Motor neuron (in vitro differentiated cells): ENCODE measurements at places on chromosomes 4 and X. TPM values are rescaled to one million over a fixed set of nuclear protein-coding genes. Genes with fewer than 3 reads are reported as not detected.

GRCh38 chr4:153038623-153039311 is 102.6 kb downstream of the FHDC1 start:
- no peak for ATAC-seq

GRCh38 chrX:74117962-74118902 is 185.7 kb upstream of the ZCCHC13 start:
- peak; percentile 87 for ATAC-seq

EVC gene
- total RNA-seq: 18.4 and 21.7 TPM in 2 replicates

- no peak for ATAC-seq
Observed at GRCh38 chr4:145207934-145208333, 27.5 kb upstream of the OTUD4 start.

- ATAC-seq: peak; percentile 53
Observed at GRCh38 chrX:111511477-111511876, at the start of gene SERTM2. TSS of gene SERTM2 (plus strand) at chrX:111511645. CDS start at chrX:111518858, 7,213 bp downstream.

- ATAC-seq: no peak
Observed at GRCh38 chr4:97978791-97979488, 164.3 kb downstream of the STPG2 start.
